CD8-positive, alpha-beta memory T cell (primary cell): ENCODE measurements at places on chromosomes 3 and 15. TPM values are rescaled to one million over a fixed set of nuclear protein-coding genes. Genes with fewer than 3 reads are reported as not detected.

DNA sequence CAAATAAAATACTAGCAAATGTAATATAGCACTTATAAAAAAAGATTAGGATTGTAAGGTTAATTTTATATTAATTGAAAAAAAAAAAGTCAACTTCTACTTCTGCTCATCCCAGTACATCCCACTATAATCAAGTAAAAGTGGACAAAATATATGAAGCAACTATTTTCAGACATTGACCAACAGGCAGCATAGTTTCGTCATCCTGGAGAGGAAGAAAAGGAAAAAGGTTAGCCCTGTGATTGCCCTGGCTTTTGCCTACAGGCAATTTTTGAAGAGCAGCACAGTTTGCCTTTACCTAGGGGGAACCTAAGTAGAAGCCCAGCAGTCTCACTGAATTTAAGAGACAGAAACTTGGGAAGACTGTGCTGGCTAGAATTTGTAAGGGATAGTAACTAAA, 52.2 kb upstream of the ACTC1 start:
- H3K4me1 ChIP-seq, result no peaks in the 10 kb centered on the region
- no peaks in the 10 kb centered on the region for H3K27me3 ChIP-seq
- no peak overlapping the region for H3K4me3 ChIP-seq
- H3K27ac ChIP-seq, result no peak overlapping the region
- no peak for DNase-seq
- H3K36me3 ChIP-seq, result no peaks in the 10 kb centered on the region

GRCh38 chr3:47436180-47436579, 39.6 kb downstream of the SCAP start:
- no peak for DNase-seq
- no peak overlapping the region for H3K4me3 ChIP-seq
- peaks cover 48% of the 10 kb centered on the region for H3K36me3 ChIP-seq

DNA sequence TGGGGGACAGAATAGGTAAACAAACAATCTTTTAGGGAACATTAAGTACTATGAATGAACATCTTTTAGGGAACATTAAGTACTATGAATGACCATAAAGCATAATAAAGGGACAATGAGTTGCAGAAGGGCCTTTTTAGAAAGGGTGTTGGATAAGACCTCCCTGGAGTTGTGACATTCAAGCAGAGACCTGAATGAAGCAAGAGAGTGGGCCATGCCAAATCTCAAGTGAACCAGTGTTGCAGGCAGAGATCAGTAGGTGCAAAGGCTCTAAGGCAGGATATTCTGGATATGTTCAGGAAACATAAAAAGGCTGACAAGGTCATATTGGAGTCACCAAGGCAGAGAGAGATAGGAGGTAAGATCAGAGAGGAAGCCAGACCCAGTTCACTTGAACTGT, 29.4 kb upstream of the ZBTB38 start:
- DNase-seq, result no peak
- no peak overlapping the region for H3K4me3 ChIP-seq
- no peak overlapping the region for H3K27ac ChIP-seq
- H3K4me1 ChIP-seq, result no peaks in the 10 kb centered on the region
- no peaks in the 10 kb centered on the region for H3K27me3 ChIP-seq

- H3K4me1 ChIP-seq, result peaks cover 84% of the 10 kb centered on the region
- no peak for DNase-seq
- H3K4me3 ChIP-seq, result no peak overlapping the region
- no peaks in the 10 kb centered on the region for H3K27me3 ChIP-seq
- H3K27ac ChIP-seq, result no peak overlapping the region
Measured at GRCh38 chr3:15284121-15284889, 48.1 kb downstream of the SH3BP5 start.

GRCh38 chr15:57697588-57697987, 8.9 kb upstream of the POLR2M start:
- H3K27ac ChIP-seq, result no peak overlapping the region
- peaks cover under 1% of the 10 kb centered on the region for H3K4me1 ChIP-seq
- no peak for DNase-seq

DNA sequence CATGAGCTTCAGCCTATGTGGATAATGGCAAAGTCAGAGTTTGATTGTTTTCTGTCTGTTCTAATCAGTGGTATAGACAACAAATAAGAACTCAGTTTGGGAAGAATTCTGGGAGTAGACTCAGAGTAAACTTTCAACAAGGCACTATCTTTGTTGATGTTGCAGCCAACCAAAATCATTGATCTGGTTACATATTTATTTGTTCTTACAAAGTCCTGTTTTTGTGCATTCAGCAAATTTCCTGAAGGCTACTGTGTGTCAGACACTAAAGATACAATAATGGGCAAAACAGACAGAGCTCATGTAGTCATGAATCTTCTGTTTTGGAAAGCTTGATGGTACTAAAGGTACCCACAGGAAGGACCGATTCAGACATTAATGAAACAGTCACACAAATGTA, 55.0 kb downstream of the GRM7 start:
- no peak for DNase-seq
- no peaks in the 10 kb centered on the region for H3K36me3 ChIP-seq
- no peak overlapping the region for H3K27ac ChIP-seq

DNA sequence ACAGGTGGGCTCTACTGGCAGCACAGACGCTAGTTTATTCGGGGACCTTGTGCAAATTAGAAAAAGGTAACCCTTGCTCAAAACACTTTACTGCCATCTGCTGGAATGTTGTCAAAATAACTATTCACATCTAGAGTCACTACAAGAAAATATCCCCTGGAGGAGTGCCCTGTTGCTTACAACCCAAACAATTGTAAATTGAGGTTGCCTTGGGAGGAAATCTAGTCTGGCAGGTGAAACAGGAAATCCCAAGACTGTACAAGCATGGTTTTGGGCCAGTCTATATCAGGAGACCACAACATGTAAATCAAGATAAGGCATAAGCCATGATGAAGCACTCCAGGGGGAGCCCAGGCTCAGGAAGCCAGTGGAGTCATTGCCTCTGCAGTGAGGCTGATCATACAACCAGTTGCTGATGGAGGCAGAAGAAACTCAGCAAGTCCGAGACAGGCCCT, 136.8 kb upstream of the ACP3 start:
- no peak overlapping the region for H3K4me3 ChIP-seq
- H3K36me3 ChIP-seq, result no peaks in the 10 kb centered on the region
- H3K4me1 ChIP-seq, result no peaks in the 10 kb centered on the region
- H3K27me3 ChIP-seq, result no peaks in the 10 kb centered on the region

DNA sequence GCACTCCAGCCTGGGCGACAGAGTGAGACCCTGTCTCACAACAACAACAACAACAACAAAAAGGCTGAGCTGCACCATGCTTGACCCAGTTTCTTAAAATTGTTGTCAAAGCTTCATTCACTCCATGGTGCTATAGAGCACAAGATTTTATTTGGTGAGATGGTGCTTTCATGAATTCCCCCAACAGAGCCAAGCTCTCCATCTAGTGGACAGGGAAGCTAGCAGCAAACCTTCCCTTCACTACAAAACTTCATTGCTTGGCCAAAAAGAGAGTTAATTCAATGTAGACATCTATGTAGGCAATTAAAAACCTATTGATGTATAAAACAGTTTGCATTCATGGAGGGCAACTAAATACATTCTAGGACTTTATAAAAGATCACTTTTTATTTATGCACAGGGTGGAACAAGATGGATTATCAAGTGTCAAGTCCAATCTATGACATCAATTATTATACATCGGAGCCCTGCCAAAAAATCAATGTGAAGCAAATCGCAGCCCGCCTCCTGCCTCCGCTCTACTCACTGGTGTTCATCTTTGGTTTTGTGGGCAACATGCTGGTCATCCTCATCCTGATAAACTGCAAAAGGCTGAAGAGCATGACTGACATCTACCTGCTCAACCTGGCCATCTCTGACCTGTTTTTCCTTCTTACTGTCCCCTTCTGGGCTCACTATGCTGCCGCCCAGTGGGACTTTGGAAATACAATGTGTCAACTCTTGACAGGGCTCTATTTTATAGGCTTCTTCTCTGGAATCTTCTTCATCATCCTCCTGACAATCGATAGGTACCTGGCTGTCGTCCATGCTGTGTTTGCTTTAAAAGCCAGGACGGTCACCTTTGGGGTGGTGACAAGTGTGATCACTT, 2.0 kb downstream of the CCR5 start:
- no peaks in the 10 kb centered on the region for H3K27me3 ChIP-seq
- peaks cover 60% of the 10 kb centered on the region for H3K4me1 ChIP-seq
- peak overlapping the region; percentile 49 for H3K27ac ChIP-seq
- no peak for DNase-seq
- no peaks in the 10 kb centered on the region for H3K36me3 ChIP-seq

- no peak overlapping the region for H3K27ac ChIP-seq
- H3K36me3 ChIP-seq, result no peaks in the 10 kb centered on the region
- no peaks in the 10 kb centered on the region for H3K4me1 ChIP-seq
- DNase-seq, result no peak
Measured at GRCh38 chr3:45319996-45320305, 68.4 kb upstream of the LARS2 start.

Gene FGD5
- not detected for total RNA-seq

Gene KIF23
- 44.4 TPM for total RNA-seq

Gene ANKRD34C
- not detected for total RNA-seq

Gene CFAP20DC
- total RNA-seq, result 1.8 TPM

Gene CHRNA7
- not detected for total RNA-seq
